ENCODE measurements at places on chromosomes 11 and 22.

- DNase-seq: no peak
Observed at GRCh38 chr11:1167256-1167655, 9.5 kb downstream of the MUC5AC start.

DNA sequence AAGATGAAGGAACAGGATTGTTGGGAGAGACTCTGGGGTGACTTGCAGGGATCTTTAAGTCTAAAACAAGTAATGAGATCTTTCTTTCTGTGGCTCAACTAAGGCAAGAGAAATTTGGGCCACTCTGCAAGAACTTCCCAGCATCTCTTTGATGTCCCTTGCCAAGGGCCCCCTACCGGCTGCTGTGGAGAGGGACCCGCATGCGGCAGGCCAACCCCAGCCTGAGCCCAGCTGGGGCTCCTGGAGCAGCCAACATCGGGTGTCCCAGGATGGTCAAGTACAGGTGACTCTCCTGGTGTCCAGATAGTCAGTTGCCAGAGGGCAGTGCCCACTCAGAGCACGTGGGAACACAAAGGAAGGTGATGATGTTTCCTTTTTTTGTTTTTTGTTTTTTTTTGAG is 363.2 kb downstream of the TBC1D22A start:
- DNase-seq: no peak

DNA sequence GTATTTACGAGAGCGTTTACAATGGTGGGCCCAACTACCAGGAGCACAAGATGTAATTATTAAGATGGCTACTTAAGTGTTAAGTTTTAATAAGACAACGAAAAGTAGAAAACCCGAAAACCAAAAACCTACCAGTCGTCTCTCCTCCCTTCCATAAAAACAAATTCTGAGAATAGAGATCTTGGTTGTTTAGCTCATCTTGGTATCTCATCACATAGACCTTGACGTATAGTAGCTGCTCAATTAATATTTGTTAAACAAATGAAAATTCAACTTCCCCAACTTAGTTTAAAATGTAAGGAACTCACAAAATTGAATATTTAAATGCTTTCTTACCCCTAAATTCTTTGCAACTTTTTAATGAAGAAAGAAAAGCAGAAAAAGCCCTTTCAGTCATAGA is 669 bp downstream of the KDM4D start:
- DNase-seq: no peak

- DNase-seq: no peak
Observed at GRCh38 chr11:134560066-134560465, 148.0 kb upstream of the B3GAT1 start.

GRCh38 chr11:30545507-30545906 is 40.6 kb downstream of the MPPED2 start:
- DNase-seq: no peak

DNA sequence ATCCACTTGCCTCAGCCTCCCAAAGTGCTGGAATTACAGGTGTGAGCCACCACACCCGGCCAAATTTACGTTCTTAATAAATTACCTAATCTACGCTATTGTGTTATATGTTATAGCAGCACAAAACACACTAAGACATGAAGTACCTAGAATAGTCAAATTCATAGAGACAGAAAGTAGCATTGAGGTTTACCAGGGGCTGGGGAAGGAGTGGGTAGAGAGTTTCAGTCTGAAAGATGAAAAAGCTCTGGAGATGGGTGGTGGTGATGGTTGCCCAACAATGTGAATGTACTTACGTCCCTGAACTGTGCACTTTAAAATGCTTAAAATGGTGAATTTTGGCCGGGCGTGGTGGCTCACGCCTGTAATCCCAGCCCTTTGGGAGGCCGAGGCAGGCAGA is 65.7 kb upstream of the NUP50 start:
- DNase-seq: no peak

DNA sequence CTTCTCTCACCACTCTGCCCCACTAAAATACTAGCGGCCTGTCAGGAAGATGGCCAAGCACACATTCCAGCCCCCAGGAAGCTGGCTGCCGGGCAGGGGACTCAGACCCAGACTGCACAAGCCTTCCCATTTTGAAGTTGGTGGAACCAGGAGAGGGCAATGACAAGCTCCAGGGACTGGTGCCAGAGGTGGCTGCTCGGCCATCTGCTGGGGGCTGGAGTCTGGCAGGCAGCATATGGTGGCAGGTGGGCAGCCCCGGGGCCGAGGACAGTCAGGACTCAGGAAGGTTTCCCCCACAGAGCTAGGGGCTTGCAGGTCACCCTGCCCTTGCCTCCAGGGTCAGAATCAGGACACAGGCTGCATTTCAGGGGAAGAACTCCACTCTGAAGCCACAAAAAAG is 22.6 kb downstream of the KCNJ5 start:
- DNase-seq: no peak

GRCh38 chr11:64686466-64687170 is 36.4 kb downstream of the NRXN2 start:
- DNase-seq: no peak

DNA sequence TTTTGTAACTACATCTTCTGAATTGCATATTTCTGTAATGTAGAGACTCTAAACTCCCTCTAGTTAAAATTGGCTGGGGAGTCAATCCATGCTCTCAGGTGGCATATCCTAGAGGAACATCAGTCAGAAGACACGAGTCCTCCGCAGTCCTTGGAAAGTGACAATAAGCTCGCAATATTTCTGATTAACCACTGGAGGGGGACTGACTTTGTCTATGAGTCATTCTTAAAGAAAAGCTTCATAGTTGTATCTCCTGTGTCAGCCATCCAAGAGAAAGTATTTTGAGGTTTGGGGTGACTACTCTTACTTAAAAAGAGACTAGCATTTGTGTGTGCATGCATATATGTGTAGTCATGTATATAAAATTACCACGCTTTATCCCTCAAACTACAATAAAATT is 60.2 kb downstream of the SLN start:
- DNase-seq: no peak

- no peak for DNase-seq
Observed at GRCh38 chr11:30406978-30407762, 84.3 kb downstream of the ARL14EP start.

- DNase-seq: no peak
Observed at GRCh38 chr11:120690406-120690805, 178.9 kb downstream of the GRIK4 start.

- peak; percentile 70 for DNase-seq
Observed at GRCh38 chr22:37633625-37634416, 5.6 kb upstream of the SH3BP1 start.

GRCh38 chr22:28051787-28052356 is 132.8 kb upstream of the PITPNB start:
- peak; percentile 28 for DNase-seq

DNA sequence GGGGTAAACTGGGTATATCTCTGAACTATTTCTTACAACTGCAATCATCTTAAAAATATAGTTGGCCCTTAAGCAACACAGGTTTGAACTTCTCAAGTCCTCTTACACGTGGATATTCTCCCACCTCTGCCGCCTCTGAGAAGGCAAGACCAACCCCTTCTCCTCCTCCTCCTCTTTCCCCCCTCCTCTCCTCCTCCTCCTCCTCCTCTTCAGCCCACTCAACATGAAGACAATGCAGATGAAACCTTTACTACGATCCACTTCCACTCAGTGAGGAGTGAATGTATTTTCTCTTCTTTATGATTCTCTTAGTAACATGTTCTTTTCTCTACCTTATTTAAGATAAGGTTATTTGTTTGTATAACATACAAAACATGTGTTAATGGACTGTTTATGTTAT is 20.0 kb downstream of the SHANK2 start:
- DNase-seq: no peak

DNA sequence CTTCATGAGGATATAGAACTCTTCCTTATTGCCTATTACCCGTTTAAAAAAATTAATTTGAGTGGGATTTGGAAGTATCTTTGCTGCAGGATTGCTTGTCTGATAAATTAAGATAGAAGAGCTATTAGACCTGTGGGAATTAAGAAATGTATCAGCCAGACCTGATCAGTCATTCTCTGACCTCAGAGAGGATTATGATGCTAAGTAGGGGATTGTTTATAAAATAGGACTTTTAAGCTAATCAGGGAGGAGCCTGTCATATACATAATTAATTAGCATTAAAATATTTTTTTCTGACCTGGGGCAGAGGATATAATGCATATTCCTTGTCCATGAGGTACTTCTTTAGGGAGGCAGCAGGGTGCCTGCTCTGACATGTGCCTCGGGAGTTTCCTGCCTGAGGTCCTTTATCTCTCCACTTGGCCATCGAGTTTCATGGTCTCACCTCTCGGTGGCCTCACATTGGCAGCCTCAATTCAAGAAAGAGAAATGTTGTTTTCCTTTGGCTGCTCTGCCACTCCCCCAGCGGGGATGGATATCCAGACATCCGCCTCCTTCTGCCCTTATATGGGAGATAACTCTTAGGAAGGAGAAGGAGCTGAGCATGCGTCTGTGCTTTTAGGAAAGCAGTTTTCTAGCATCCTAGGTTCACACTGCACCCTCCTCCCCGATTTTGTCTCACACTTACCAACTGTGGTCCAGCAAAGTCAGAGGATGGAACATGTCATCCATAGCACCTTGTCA is 41.1 kb downstream of the DIXDC1 start:
- no peak for DNase-seq

GRCh38 chr11:70201882-70202861 is 924 bp upstream of the FADD start:
- DNase-seq: no peak
